ENCODE measurements at places on chromosomes 7 and 10.

DNA sequence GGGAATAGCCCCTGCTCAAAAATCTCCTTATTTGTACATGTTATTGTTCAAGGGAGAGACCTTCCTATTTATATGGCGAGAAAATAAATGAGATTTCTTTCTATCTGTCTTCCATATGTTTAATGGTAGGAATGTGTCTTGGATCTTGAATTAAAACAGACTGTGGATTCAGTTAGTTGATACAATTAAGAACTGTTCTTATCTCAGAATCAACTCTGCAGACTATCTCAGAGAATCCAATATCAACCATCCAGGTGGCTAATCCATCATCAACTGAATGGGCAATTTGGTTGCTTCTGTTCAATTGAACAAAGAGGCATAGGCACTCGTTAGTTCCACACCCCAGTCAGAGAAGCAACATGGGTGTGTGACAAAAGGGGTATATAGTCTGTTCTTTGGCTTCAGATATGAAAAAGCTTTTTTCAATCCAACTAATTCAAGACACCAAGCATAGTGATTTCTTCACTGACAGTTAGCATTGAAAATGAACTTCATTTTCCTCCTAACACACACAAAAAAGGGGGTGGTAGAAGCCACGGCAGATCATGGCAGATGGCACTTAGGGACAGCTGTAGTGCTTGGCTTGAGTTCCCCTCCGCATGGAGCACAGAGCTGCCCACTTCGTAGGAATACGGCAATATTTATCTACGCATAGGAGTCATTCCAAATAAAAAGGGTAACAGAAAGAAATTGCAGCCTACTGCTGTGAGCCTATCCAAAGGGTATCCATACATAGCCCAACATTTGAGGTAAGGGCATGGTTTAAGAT, 135.9 kb downstream of the KIAA1217 start:
- no peak for DNase-seq

- no peak for DNase-seq
Measured at GRCh38 chr10:78248651-78249464, 215.2 kb downstream of the RPS24 start.

GRCh38 chr7:1512781-1513656, 8.8 kb upstream of the INTS1 start:
- DNase-seq: peak; percentile 63

GRCh38 chr10:11874568-11875493, 51.7 kb downstream of the PROSER2 start:
- DNase-seq: peak; percentile 70

DNA sequence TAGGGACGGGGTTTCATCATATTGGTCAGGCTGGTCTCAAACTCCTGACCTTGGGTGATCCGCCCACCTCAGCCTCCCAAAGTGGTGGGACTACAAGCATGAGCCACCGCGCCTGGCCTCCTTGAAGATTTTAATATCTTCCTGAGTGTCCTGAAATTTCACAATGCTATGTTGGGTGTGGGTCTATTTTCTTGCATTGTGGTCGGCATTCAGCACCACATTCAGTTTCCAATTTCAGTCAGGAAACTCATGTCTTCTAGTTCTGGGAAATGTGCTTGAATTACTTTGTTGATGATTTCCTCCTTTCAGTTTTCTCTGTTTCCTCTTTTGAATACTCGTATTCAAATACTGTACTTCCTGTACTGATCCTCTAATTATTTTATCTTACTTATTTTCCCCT, 49.3 kb upstream of the IL6 start:
- DNase-seq: no peak

DNA sequence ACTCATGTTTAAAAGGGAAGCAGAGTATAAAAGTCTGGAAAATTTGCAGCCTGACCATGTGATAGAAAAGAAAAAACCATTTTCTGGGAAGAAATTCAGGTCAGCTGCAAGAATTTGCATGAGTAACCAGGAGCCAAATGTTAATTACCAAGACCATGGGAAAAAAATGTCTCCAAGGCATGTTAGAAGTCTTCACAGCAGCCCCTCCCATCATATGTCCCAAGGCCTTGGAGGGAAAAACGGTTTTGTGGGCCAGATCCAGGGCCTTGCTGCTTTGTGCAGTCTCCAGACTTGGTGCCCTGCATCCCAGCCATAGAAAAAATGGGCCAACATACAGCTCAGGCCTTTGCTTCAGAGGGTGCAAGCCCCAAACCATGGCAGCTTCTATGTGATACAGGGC, 1019.6 kb upstream of the SORCS1 start:
- no peak for DNase-seq

GRCh38 chr10:48522011-48522765, 82.7 kb downstream of the ARHGAP22 start:
- DNase-seq: no peak

DNA sequence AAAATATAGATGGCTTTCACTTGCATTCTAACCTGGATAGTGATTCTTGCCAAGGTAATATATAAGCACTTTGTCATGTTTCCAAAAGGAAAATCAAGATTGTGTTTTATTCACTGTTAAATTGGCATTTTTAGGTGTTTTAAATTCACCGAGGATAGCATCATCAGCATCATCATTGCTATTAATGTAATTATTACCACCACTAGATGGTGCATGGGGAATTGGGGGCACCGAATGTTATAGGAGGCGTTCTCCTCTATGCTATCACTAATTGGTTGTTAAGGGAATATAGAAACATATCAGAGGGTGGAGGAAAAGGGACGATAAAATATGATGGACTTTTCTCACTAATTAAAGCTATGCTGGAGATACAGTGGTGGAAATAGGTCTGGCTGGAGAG, 95.5 kb downstream of the CELF2 start:
- no peak for DNase-seq

DNA sequence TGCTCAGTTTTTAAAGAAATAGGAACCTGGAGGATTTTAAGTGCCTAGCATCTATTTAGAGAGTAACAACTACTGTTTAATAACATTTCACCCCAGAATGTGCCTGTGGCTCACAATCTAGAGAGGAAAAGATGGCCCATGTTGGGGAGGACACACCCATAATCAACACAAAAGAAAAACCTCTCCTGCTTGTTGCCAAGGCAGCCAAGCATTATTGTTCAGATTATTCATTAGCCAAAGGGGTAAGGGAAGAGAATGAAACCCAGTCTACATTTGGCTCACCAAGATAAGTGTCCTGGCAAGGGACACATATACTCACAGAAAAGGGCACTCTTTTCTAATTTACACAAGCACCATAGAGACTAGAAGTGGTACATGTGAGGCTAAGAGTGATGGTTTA, 17.7 kb upstream of the IFIT1B start:
- DNase-seq: no peak

DNA sequence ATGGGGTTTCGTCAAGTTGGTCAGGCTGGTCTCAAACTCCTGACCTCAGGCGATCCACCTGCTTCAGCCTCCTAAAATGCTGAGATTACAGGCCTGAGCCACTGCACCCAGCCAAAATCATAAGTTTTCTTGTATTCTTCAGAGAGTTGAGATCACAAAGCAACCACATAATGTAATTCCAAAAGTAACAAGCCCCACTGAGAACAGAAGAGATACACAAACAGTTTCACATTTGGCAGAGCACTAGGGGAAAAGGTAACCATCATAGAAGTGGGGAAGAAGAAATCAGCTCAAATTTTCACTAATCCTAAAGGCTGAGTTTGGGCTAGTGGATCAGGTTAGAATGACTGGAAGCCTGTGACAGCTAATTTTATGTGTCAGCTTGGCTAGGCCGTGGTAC, 5.4 kb upstream of the CEP41 start:
- DNase-seq: no peak

DNA sequence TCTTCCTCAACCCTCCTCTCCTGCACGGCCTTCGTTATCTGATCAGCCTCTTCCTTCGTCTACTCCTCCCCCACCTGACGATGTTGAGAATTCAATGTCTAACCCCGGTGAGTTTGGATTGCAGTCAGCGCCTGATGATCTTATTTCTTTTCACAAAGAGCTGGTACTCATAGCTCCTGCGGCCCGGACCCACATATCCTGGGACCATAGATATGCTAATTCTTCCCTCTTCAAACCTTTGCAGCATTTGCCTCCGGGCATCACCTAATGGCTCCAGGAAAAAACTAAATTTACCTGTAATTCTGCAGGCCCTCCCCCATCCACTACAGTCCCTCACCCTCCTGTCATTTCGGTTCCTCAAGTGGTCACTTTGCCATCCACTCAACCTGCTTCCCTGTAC, 12.4 kb upstream of the DDC start:
- no peak for DNase-seq

DNA sequence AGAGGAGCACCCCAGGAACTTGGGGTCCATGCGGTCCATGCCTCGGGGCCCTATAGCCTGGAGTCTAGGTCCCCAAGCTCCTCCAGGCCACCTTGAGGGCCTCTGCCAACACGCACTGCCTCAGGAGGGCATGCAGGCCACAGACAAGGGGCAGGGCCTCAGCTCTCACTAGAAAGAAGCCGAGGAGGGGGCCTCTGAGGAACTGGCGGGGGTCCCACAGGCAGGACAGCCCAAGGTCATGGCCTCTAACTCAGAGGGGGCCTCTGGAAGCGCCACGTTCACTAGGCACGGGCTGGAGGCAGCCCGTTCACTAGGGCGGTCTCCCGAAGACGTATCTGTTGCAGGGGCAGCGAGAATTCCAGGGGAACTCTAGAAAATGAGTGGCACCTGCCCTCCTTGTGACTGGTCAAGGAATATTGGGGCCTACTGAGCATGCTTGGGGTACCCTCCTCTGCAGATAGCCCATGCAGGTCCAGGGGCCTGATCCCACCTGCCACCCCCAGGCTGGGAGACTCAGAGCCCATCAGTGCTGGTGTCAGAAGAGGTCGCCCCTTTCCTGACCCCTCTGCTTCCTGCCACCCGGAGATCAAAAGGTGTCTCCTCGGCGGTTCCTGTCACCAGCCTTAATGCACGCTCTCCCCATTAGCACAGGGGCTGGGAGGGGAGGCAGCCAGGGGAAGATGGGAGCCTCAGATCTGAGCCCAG, 86.7 kb upstream of the RET start:
- DNase-seq: no peak

DNA sequence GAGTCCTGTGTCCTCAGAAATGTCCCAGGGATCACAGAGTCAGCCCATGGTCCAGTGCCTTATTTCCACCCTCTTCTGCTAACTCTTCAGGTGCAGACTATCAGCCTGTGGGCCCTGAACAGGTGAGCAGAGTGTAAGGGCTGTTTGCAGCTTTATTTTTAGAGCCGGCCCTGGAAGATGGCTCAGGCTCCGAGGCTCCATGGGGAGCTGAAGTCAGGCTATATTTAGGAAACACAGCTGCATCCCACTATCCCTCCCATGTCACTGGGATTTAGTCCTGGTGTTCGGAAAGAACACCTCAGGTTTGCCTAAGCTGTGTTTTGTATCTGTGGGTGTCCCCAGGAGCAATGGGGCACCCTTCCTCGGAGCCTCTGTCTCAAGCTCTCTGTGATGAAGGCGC, 126.9 kb downstream of the RPS24 start:
- DNase-seq: no peak

GRCh38 chr7:142808461-142808801, 37.7 kb downstream of the PRSS2 start:
- no peak for DNase-seq

- DNase-seq: no peak
Measured at GRCh38 chr10:11469575-11470391, 141.7 kb downstream of the USP6NL start.

DNA sequence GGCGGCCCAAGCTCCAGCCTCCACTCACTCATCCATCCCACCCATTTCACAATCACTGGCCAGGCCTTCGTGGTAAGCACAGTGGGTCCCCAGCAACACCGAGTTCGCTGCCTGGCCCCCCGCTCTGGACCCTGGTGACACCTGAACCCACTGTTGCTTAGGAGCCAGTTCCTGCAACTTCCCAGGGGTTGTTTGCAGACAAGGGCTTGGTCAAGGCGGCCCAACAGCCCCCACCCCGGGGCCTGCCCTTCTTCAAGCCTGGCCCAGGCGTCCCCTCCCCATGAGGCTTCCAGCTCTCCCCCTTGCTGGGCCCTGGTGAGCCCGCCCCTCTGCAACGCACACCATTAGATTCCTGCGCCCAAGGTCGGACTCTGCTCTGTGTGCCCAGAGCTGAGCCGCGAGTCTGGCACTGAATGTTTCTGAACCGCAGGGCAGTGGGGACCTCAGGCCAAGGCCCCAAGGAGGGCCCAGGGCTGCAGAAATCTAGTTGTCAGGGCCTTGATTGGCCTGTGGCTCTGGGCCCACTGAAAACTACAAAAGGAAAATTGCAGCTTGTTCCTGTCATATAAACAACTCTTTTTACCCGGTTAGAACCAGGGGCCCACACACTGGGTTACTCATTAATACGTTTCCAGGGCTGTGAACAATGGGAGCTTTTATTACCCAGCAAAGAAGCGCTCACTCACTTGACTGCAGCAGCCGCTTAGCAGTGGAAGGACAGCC, 2.1 kb upstream of the COX19 start:
- no peak for DNase-seq

GRCh38 chr10:98367604-98368451, 47.2 kb downstream of the PYROXD2 start:
- DNase-seq: no peak

GRCh38 chr7:31764462-31764861, 77.4 kb downstream of the PPP1R17 start:
- DNase-seq: no peak

DNA sequence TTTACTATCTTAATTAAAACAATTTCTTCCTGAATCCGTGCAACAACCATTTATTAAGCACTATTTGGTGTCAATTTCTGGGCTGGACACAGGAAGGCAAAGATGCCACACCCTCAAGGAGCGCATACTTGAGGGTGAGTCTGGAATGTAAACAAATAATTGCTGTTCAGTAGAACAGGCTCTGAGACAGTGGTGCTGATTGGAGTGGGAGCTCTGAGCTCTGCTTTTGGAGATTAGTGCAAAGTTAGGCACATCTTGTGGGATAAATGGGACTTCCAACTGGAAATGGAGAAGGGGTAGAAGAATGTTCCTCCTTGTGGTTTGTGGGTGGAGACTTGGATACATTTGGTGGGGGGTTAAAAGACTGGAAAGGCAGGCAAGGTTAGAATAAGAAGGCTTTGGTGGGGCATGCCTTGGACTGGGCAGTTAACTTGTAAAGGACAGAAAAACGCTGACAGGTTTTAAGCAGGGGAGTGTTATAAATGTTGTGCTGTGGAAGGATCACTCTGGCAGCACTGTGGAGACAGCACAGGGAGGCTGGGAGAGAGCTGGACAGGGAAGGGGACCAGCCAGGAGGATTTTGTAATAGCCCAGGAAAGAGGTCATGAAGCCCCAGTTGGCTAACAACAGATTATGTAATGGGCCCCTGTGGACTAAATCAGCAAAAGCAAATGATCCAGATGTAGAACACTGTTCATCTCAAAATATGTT, 80.7 kb downstream of the ZNF365 start:
- no peak for DNase-seq

GRCh38 chr10:13016426-13016825, 14.9 kb upstream of the CCDC3 start:
- no peak for DNase-seq

- no peak for DNase-seq
Measured at GRCh38 chr7:98761225-98761624, 108.6 kb downstream of the TMEM130 start.

- DNase-seq: no peak
Measured at GRCh38 chr7:45028920-45029344, 28.9 kb downstream of the CCM2 start.

GRCh38 chr10:73168465-73168803, 515 bp downstream of the FAM149B1 start:
- DNase-seq: no peak

GRCh38 chr10:10665750-10666149, 351.9 kb upstream of the CELF2 start:
- no peak for DNase-seq

All from stimulated activated CD4-positive, alpha-beta T cell treated with anti-CD3 and anti-CD28 coated beads, Interleukin-15, amount 100 ng/mL, for 24 hours (primary cell).